ENCODE measurements at places on chromosomes 3 and 15.

GRCh38 chr3:66722675-66723074 is 221.9 kb upstream of the LRIG1 start:
- no peak for DNase-seq

GRCh38 chr3:94794563-94794962 is 731.7 kb downstream of the NSUN3 start:
- no peak for DNase-seq

- DNase-seq, result no peak
These were observed 23.5 kb downstream of the DRD3 start for GRCh38 chr3:114155370-114155821.

DNA sequence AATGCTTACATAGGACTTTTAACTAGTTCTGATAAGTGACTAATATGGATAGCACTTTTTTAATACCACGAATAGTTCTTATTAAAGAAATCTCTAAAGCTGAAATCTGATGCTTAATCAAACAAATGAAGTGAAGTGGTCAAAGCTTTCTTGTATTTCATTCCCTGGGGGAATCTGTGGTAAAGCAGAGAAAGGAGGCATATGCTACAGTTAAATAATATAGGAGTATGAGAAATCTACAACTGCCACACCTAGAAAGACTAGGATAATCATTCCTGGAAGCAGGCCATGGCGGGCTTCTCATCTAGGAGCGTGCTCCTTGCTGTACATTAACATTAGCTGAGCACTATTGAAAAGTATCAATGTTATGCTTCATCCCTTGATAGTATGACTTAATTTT is 835.7 kb downstream of the OTOL1 start:
- no peak for DNase-seq

DNA sequence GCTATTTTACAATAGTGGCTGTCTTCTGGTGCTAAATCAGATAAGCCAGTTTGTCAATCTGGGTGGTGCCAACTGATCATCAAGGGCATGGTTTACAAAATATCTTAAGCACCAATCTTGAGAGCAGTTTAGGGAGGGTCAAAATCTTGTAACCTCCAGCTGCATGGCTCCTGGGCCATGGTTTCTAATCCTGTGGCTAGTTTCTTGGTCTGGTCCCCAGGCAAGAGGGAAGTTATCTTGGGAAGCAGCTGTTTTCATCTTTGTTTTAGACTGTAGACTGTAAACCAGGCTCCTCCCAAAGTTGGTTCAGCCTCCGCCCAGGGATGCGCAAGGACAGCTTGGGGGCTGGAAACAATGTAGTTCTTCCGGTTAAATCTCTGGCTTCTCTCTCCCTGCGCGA is 166.8 kb downstream of the IL1RAP start:
- no peak for DNase-seq

GRCh38 chr3:11641683-11642430 is 1.9 kb downstream of the VGLL4 start:
- DNase-seq, result no peak

DNA sequence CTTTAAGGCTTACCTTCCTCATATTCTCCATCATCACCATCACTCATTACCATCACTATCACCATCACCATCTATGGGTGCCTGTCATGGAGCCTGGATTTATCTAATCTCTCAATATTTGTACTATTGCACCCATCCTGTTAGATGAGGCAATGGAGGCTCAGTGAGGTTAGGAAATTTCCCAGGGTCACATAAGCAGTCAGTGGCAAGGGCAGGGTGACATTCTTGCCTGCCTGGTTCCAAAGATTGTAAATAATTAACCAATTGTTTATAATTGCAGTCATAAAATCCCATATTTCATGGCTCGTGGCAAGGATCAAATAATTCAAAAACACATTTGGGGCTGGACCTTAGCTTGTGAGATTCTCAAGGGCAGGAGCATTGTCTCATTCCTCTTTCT is 55.2 kb downstream of the MGLL start:
- no peak for DNase-seq

DNA sequence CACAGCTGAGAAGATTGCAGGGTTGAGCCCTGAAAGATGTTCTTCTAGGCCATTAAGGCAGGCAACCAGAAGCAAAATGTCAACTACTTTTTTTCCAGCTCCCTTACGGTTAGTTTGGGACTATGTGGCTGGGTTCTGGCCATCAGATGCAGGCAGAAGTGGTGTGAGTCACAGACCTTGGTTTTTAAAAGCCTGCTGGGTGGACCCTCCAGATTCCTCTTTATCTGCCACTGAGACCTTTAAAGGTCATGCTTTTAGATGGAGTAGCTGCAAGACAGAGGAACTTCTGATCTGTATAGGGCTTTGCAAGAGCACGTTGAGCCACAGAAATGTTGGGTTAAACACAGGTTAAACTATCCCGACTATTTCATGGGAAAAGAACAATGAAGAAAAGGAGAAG is 102.9 kb downstream of the CHST2 start:
- DNase-seq, result no peak

- no peak for DNase-seq
These were observed 203.3 kb downstream of the MFSD1 start for GRCh38 chr3:159005137-159005536.

GRCh38 chr3:42865256-42865655 is 10.4 kb downstream of the CYP8B1 start:
- DNase-seq, result no peak

- DNase-seq, result no peak
These were observed 6.5 kb upstream of the THBS1 start for GRCh38 chr15:39574427-39574826.

DNA sequence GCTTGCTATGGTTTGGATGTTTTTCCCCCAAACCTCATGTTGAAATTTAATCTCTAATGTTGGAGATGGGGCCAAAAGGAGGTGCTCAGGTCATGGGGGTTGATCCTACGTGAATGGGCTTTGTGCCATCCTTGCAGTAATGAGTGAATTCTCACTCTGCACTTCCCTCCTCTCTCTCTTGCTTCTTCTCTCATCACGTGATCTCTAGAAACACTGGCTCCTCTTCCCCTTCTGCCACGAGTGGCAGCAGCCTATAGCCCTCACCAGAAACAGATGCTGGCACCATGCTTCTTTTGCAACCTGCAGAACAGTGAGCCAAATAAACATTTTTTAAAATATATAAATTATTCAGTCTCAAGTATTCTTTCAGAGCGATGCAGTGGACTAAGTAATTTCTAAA is 13.3 kb upstream of the PLSCR1 start:
- no peak for DNase-seq

GRCh38 chr15:57509126-57509525 is 82.6 kb upstream of the MYZAP start:
- no peak for DNase-seq

GRCh38 chr15:59290295-59291212 is 82.1 kb downstream of the MYO1E start:
- no peak for DNase-seq
